ENCODE measurements at places on chromosomes 6 and 20. TPM values are rescaled to one million over a fixed set of nuclear protein-coding genes. Genes with fewer than 3 reads are reported as not detected.
A peak's percentile ranks its signal among the peaks of the same experiment; 100 is the strongest.

- DNase-seq: no peak
- H3K27ac ChIP-seq: no peak overlapping the region
- no peaks in the 10 kb centered on the region for H3K4me1 ChIP-seq
These were observed 493.1 kb downstream of the BTBD3 start for GRCh38 chr20:12410783-12411182.

DNA sequence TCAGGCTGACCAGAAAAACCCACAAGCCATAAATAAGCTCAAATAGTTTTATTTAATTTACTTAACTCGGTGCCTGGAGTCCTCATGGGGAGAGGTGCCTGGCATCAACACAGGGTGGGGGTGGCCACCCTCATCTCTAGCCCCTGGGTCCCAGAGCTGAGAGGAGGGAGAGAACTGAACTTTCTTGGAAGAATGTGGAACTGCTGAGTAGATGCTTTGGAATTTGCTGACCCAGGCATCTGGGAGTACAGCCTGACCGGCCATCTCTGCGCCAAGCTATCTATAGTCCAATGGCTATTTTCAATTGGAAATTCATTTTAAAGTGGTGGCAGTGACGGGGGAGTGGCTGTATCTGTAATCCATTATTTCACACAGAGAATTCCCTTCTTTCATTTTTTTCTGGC, 104.8 kb downstream of the CDH26 start:
- no peaks in the 10 kb centered on the region for H3K27me3 ChIP-seq
- H3K36me3 ChIP-seq: peaks cover 60% of the 10 kb centered on the region
- H3K27ac ChIP-seq: no peak overlapping the region

GRCh38 chr6:87012035-87012434, 74.7 kb downstream of the HTR1E start:
- H3K4me1 ChIP-seq: no peaks in the 10 kb centered on the region
- no peak for DNase-seq
- no peak overlapping the region for H3K27ac ChIP-seq
- no peaks in the 10 kb centered on the region for H3K36me3 ChIP-seq

- no peak overlapping the region for H3K4me3 ChIP-seq
- H3K27me3 ChIP-seq: no peaks in the 10 kb centered on the region
- peaks cover 3% of the 10 kb centered on the region for H3K4me1 ChIP-seq
- no peak overlapping the region for H3K27ac ChIP-seq
These were observed 88.4 kb upstream of the SGK1 start for GRCh38 chr6:134406311-134406710.

GRCh38 chr20:10469599-10469998, 34.5 kb downstream of the SLX4IP start:
- no peaks in the 10 kb centered on the region for H3K27me3 ChIP-seq
- peaks cover 2% of the 10 kb centered on the region for H3K36me3 ChIP-seq
- H3K4me1 ChIP-seq: peaks cover 10% of the 10 kb centered on the region

DNA sequence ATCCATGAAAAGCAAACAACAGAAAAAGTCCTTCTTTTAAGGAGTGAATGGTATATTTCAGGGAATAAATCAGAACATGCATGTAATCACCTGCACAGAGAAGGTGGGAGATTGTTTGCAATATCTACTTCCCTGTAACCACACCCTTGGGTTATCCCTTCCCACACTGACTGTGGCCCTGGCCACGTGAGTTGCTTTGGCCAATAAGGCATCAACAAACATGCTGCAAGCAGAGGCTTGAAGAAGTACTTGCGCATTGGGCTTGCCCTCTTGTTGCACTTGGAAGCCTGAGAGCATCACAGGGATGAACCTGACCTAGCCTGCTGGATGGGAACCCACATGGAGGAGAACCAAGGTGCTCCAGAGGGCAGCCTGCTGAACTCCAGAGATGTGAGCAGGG, 208.5 kb downstream of the PTPRT start:
- no peak for DNase-seq
- H3K4me3 ChIP-seq: no peak overlapping the region
- no peak overlapping the region for H3K27ac ChIP-seq
- no peaks in the 10 kb centered on the region for H3K4me1 ChIP-seq

DNA sequence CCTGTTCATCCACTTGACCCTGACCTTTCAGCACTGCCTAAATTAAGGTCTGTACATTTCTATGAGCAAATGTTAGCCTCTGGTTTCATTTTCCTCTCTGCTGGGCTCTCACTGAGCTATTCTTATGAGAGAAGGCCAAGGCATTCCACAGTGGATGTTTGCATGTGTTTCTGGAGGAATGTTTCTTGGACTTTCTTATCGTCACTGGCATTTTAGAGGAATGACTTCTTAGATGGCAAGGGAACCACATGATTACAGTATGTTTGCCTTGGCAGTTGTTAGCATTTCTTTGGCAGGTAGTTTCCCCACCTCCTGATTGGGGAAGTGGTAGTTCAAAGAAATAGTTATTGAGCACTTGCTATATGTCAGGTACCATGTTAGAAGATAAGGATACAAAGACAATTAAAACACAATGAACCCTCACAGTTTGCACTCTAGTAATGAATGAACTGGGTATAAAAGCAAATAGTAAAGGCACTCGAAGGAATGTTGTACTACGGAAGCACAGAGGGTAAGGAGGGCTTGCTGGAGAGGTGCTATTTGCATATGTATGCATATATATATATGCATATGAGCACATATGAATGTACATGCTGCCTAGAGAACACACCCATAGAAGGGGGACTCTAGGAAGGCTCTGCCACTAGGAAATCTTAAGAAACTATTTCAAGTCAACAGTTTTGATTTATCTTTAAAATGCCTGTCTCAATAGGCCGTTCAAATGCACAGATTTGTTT, 307.4 kb downstream of the EYA4 start:
- H3K4me3 ChIP-seq: no peak overlapping the region
- no peak overlapping the region for H3K27ac ChIP-seq
- no peaks in the 10 kb centered on the region for H3K4me1 ChIP-seq
- DNase-seq: no peak

DNA sequence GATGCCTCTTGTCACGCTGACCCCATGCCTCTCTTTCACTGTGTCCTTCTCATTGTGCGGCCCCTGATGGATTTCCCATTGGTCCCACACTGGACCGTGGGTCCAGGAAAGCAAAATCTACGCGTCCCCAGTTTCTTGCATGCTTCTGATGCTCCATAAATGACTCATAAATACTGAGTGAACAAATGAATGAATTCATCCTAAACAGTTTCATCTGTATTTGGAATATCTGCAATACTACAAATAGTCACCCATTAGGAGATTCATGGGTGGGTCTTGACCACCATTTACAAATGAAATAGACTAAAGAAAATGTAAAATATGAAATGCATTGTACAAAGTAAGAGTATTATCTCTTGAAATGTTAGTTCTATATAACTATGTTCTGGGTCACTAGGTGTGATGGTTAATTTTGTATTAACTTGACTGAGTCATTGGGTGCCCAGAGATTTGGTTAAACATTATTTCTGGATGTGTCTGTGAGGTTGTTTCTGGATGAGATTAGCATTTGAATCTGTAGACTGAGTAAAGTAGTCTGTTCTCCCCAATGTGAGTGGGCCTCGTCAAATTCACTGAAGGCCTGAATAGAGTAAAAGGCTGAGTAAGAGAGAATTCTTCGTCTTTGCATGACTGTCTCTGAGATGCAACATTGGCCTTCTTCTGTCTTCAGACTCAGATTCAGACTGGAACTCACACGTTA, 448.7 kb downstream of the PREX1 start:
- DNase-seq: no peak
- no peak overlapping the region for H3K27ac ChIP-seq
- no peak overlapping the region for H3K4me3 ChIP-seq

DNA sequence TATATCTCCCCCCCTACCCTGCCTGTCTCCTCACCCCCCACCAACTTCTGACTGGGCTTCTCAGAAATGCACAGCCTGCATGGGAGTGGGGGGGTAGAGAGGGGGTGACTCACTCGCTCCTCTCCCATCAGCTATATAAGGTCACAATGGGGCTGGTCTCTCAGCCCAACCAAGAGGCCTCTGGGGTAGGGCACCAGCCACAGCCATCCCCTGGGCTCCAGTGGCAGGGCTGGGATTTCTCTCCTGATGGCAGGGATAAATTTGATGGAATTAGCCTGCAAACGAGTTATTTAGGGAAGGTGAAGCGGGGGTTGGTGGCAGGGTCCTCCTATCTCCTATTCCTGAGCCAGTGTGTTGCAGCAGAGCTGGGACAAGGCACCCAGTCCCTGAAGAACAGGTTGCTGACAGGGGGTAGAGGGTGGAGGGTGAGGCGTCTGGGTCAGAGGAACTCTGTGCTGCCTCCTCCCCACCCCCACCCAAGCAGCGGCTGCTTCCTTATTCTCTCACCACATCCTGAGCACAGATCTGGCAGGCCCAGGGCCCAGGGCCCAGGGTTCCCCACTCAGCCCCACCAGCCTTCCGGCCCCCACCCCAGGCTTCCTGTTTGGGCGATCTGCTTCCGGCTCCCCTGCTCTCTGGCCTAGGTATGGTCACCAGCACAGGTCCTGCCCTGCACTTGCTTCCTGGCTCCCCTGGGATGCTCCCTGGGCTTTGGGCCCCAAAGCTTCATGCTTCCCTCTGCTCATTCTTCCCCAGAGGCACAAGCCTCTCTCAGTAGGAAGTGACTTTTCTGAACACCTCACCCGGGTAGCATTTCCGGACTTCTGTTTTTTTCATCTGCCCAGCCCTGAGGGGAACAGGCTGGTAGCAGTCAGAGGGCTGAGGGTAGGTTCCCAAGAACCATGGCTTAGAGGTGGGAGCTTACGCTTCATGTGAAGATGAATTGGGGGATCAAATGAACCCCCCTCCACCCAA, 4.0 kb downstream of the PPP1R18 start:
- H3K36me3 ChIP-seq: peaks cover 83% of the 10 kb centered on the region
- peak overlapping the region; percentile 93 for H3K4me3 ChIP-seq
- DNase-seq: peak; percentile 94
- H3K27ac ChIP-seq: peak overlapping the region; percentile 95

GRCh38 chr6:104187616-104188015, 672.1 kb downstream of the HACE1 start:
- no peak for DNase-seq
- no peaks in the 10 kb centered on the region for H3K4me1 ChIP-seq
- H3K27ac ChIP-seq: no peak overlapping the region

GRCh38 chr20:45341939-45342854, 6.0 kb downstream of the SDC4 start:
- H3K4me1 ChIP-seq: peaks cover 54% of the 10 kb centered on the region
- DNase-seq: no peak
- H3K4me3 ChIP-seq: no peak overlapping the region
- H3K27me3 ChIP-seq: no peaks in the 10 kb centered on the region
- H3K27ac ChIP-seq: no peak overlapping the region
- H3K36me3 ChIP-seq: peaks cover 13% of the 10 kb centered on the region

DNA sequence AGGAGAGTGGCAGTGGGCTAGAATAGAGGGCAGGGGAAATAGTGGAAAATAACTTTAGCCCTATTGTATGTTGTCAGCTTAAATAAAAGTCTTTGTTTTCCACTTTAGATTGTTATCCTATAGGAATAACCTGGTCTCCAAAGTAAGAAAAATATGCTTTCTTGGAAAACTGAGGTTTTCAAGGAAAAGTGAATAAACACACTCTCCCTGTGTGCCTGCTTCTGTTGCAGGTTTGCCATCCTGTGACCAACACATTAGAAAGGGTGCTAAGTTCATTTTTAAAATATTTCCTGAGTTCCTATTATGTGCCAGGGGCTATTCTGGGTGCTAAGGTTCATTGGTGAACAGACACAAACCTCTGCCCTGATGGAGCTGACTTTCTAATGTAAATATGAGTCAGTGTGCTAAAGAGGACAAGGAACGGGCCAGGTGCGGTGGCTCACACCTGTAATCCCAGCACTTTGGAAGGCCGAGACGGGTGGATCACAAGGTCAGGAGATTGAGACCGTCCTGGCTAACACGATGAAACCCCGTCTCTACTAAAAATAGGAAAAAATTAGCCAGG, 23.5 kb downstream of the BICRAL start:
- H3K36me3 ChIP-seq: peaks cover 8% of the 10 kb centered on the region
- no peak for DNase-seq
- H3K27ac ChIP-seq: no peak overlapping the region
- no peak overlapping the region for H3K4me3 ChIP-seq

GRCh38 chr6:11637266-11637665, 99.7 kb downstream of the TMEM170B start:
- no peaks in the 10 kb centered on the region for H3K36me3 ChIP-seq
- H3K27me3 ChIP-seq: peaks cover 5% of the 10 kb centered on the region
- DNase-seq: no peak
- no peak overlapping the region for H3K27ac ChIP-seq
- no peak overlapping the region for H3K4me3 ChIP-seq
- no peaks in the 10 kb centered on the region for H3K4me1 ChIP-seq

GRCh38 chr6:80338201-80338836, 231.8 kb downstream of the BCKDHB start:
- no peaks in the 10 kb centered on the region for H3K4me1 ChIP-seq
- peak; percentile 57 for DNase-seq
- no peak overlapping the region for H3K27ac ChIP-seq
- no peaks in the 10 kb centered on the region for H3K27me3 ChIP-seq

- H3K4me1 ChIP-seq: peaks cover 12% of the 10 kb centered on the region
- peaks cover 75% of the 10 kb centered on the region for H3K27me3 ChIP-seq
- DNase-seq: no peak
- H3K36me3 ChIP-seq: no peaks in the 10 kb centered on the region
These were observed 2.5 kb downstream of the GRM4 start for GRCh38 chr6:34143196-34143883.

DNA sequence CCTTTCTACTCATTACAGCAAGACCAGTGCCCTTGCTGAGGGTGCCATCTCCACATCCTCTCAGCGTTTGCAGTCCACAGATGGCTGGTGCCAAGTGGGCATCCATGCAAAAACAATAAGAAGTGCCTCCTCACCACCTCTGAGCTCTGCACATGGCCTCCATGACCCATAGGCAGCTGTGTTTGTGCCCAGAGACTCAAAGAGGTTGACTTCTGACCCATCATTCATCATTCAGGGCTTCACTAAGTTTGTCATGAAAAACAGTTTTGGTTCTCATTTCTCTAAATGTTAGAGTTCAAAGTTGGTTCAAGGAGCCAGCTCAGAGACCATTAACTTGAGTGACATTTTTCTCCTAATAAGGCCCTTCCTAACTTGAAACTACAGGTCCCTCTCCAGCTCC, 512.6 kb upstream of the MAP3K7 start:
- H3K4me1 ChIP-seq: no peaks in the 10 kb centered on the region
- no peak for DNase-seq
- no peaks in the 10 kb centered on the region for H3K36me3 ChIP-seq

GRCh38 chr6:125099211-125100073, 54.1 kb upstream of the TPD52L1 start:
- DNase-seq: peak; percentile 27
- H3K27ac ChIP-seq: no peak overlapping the region
- H3K36me3 ChIP-seq: no peaks in the 10 kb centered on the region
- peaks cover 1% of the 10 kb centered on the region for H3K4me1 ChIP-seq
- peaks cover 11% of the 10 kb centered on the region for H3K27me3 ChIP-seq

- no peak for DNase-seq
- peaks cover 4% of the 10 kb centered on the region for H3K27me3 ChIP-seq
- H3K27ac ChIP-seq: no peak overlapping the region
- no peaks in the 10 kb centered on the region for H3K36me3 ChIP-seq
These were observed 71.0 kb downstream of the PLAGL1 start for GRCh38 chr6:143936778-143937667.

- no peak overlapping the region for H3K27ac ChIP-seq
- H3K27me3 ChIP-seq: no peaks in the 10 kb centered on the region
- DNase-seq: no peak
- no peak overlapping the region for H3K4me3 ChIP-seq
- peaks cover 7% of the 10 kb centered on the region for H3K36me3 ChIP-seq
- no peaks in the 10 kb centered on the region for H3K4me1 ChIP-seq
These were observed 101.1 kb downstream of the CDK19 start for GRCh38 chr6:110714143-110714542.

Gene OPRL1
- total RNA-seq: 1.2 TPM

Gene LCA5
- total RNA-seq: 0.10 TPM

Gene ECT2L
- total RNA-seq: not detected

Gene AIG1
- 9.9 TPM for total RNA-seq

Gene ZC3H12D
- total RNA-seq: 37.6 TPM

Gene EDEM2
- 30.5 TPM for total RNA-seq

Gene DLK2
- 0.50 TPM for total RNA-seq

Gene RNF182
- not detected for total RNA-seq

Gene LBP
- not detected for total RNA-seq

Gene RIMS4
- not detected for total RNA-seq

Gene ENPP4
- 8.2 TPM for total RNA-seq
